Stomach (tissue), 19 donors: ENCODE measurements at places on chromosomes 1 and 21.

- no peak for DNase-seq
Measured at GRCh38 chr1:61925591-61926298, 183.5 kb downstream of the PATJ start.

DNA sequence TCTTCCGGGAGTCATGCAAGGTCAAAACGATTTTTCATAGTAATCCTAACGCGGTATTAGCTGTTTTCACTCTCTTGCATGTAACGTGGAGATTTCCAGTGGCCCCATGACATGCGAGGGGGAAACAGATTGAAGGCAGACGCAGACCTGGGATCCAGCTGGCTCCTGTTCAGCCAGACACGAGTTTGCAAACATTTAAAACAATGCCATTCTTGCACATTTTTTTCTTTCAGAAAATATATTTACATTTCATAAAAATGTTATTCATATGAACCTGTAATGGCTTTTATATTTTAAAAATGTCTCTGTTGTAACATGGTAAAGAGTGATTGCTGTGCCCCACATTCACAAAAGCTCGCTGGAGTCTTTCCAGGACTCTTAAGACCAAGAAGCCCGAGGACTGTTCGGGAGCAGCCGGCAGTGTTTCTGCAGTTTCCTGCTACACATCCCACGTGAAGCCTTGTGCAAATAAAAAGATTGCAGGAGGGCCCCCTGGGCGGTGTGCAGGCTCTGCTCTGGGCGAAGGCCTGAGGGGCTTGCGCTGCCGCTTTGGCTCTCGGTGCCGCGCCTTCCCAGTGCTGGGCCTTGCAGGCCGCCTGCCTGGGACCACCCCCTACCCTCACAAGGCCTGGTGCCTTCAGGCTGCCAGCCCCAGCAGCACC lies 184.9 kb downstream of the DYRK1A start:
- peak; percentile 89 for DNase-seq

DNA sequence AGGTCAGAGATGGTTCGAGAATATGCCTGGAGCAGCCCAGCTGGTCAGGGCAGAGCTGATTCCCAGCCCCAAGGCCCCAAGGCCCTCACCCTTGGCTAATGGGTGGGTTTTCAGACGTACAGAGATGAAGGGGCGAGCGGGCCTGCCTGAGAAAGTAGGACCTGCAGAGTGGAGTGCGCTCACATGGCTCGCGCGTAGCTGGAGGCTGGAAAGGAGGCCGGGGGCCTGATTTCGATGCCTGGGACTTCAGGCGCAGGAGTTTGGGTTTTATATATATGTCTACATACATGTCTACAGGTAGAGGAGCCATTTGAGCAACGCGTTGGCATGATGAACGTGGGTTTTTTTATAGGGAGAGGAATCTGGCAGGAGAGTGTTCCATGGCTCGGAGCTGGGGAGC lies 8.9 kb downstream of the COQ8A start:
- DNase-seq = no peak

- no peak for DNase-seq
Measured at GRCh38 chr21:39193380-39193779, 10.1 kb upstream of the PSMG1 start.

GRCh38 chr21:41189150-41189745 lies 21.3 kb downstream of the BACE2 start:
- no peak for DNase-seq

- no peak for DNase-seq
Measured at GRCh38 chr1:183941001-183941400, 96.5 kb downstream of the COLGALT2 start.

GRCh38 chr1:99326215-99326949 lies 62.1 kb downstream of the PLPPR4 start:
- no peak for DNase-seq

DNA sequence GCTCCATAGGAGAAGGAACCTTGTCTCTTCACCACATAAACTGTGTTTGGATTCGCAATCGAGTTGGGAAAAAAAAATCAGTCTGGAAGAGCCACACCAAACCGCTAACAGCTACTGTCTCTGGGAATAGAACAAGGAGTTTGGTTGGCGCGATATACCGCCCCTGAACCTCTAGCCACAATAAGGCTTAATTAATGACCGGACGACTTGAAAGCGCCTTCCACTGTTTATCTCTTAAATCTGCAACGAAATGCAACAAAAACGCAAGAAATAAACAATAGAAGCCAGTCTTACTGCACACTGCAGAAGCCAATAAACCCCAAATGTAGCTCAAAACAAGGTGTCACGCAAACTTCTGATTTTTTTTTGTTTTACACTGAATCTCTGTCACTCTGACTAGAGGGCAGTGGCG lies 10.9 kb downstream of the BTBD19 start:
- DNase-seq = peak; percentile 55

DNA sequence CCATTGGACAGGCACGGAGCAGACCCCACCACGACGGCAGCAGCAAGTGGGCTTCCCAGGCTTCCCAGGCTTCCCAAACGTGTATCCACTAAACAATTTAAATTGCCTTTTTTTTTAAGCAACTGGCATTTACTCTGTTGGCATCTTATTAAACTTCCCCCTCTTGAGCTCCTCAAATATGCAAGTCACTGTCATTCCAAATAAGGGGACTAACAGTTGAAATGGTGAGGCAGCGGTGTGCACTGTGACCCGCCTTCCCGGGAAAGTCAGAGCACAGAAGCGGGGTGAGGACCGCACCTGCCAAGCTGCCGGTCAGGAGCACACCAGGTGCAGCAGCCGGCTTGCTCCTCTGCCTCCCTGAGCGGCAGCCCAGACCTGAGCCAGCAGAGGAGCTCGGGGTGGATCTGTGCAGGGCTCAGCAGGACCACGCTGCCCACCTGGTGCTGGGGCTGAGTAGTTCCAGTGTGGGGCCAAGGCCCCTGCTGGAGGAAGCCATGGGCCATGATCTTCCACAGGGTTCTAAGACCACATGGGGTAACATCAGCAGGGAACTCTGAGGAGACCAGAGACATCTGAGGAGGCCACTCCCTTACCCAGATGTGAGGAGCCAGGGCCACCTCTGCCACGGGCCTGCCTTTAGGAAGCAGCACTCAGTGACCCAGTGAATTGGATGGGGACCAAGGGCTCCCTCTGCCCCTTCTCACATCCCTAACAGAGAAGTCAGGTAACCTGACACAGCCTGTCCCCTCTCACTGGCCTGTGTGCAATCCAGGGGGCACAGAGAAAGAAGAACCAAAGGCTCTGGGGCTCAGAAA lies 245.4 kb downstream of the NPHP4 start:
- peak; percentile 15 for DNase-seq

- DNase-seq = no peak
Measured at GRCh38 chr1:10635992-10636391, 160.5 kb downstream of the CASZ1 start.

- no peak for DNase-seq
Measured at GRCh38 chr1:66519992-66520391, 14.0 kb upstream of the SGIP1 start.

DNA sequence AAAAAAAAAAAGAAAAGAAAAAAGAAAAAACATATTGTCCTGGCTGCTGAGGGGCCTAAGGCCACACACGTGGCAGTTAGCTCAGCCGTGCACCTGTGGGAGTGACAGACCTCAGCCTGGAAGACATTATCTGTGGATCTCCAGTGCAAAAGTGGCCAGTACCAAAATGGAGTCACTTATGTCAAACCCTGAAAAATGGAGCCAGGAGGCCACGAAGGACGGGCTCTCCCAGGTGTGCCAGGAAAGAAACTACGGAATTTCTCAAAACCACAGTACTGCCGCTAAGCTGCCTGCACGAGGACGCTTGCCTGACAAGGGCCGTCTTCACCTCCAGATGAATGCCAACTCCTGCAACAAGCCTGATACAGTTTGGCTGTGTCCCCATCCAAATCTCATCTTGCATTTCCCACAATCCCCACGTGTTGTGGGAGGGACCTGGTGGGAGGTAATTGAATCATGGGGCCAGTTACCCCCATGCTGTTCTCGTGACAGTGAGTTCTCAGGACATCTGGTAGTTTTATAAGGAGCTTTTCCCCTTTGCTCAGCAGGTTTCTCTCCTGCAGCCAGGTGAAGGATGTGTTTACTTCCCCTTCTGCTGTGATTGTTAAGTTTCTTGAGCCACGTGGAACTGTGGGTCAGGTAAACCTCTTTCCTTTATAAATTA lies 5.3 kb upstream of the MIB2 start:
- no peak for DNase-seq

GRCh38 chr1:153945795-153946621 lies 510 bp downstream of the DENND4B start:
- peak; percentile 93 for DNase-seq

- DNase-seq = no peak
Measured at GRCh38 chr1:207806531-207807325, 54.9 kb downstream of the CD46 start.

GRCh38 chr21:45161038-45161945 lies 86.9 kb downstream of the ADARB1 start:
- DNase-seq = no peak

DNA sequence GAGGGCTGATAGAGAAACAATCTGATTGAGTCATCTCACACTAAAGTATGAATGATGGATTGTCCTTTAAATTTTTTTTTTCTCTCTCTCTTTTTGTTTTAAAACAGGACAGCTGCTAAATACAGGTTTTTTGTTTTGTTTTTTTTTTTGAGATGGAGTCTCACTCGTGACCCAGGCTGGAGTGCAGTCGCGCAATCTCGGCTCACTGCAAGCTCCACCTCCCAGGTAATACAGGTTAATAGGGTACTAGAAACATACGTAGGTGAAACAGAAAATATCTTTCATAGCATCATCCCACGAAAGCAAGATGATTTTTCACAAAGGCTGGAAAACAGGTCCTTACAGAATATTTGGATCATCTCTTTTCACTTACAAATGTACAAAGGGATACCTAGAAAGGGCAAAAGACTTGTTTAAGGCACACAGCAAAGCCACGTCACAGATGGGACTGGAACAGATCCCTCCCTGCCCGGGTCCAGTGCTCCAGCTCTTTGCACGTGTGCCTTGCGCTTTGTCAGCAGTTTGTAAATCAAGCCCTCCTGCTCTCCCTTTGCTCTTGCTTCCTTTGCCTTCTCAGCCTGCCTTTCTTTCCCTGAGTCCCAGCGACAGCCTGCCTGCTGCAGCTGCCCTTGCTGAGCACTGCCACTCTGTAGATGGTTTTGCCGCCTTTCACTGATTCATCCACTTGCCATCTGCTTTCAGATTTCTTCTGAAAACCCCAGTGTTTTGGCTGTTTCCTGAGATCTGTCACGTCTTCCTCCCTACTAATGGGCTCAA lies 171.3 kb upstream of the BEND5 start:
- DNase-seq = no peak

DNA sequence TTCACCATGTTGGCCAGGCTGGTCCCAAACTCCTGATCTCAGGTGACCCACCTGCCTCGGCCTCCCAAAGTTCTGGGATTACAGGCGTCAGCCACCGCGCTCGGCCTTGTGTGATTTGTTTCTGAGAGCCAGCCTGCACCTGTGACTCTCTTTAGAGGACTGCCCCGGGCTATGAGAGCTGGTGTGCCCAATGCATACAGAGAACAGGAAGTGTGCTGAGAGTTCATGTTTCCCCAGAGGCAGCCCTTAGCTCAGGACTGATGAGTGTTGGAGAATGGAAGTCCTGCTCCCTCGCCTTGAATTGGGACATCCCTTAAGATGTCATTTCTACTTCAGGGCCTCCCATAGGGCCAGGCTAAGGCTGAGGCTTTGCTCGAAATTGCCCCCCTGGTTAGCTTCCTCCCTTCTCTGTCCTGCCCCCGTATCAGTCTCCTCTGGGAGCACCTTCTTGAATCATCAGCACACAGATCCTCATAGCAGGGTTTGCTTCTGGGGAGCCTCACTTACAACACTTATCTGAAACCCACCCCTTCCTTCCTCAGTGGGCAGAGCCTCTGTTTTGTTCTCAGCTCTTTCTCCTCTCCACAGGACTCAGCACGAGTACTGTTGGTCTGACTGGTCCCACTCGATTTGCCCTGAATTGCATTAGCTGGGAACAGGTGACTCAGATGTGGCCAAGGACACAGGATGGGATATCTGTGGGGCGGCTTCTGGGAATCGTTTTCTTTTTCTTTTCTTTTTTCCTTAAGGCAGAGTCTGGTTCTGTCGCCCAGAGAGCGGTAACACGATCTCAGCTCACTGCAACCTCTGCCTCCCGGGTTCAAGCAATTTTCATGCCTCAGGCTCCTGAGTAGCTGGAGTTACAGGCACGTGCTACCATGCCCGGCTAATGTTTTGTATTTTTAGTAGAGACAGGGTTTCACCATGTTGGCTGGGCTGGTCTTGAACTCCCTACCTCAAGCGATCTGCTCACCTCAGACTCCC lies 80.1 kb downstream of the UBIAD1 start:
- DNase-seq = no peak

DNA sequence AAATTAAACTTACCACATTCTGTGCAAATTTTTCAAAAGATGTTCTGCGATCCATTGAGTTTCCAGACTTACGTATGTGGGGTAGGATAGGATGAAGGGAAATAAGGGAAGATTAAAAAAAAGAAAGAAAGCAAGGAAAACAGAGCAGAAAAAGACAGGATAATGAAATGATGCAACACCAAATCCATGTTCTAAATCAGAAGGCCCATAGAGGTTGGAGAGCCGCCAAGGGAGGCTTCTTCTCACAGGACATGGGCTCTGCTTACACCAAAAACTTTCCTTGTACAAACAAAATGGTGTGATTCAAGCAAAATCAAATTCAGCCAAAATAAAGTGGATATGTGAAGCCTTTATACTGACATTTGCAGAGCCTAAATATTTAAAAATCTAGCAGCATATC lies 189.5 kb upstream of the GREM2 start:
- DNase-seq = no peak

DNA sequence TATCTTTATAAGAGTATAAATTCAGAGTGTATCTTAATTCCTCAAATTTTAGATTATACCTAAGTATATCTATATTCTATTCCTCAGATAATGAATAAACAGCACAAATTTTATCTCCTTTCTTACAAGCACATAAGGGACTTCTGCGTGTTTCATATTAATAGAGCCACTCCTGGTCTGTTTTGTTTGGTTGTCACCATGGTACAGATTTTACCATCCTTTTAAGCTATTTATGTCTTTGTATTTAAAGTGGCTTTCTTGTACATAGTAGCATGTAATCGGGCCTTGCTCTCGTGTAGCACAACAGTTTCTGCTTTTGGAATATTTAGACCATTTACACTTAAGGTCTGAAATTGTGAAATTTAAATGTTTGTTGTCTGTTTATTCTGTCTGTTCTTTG lies 52.6 kb upstream of the SLC35A3 start:
- no peak for DNase-seq

DNA sequence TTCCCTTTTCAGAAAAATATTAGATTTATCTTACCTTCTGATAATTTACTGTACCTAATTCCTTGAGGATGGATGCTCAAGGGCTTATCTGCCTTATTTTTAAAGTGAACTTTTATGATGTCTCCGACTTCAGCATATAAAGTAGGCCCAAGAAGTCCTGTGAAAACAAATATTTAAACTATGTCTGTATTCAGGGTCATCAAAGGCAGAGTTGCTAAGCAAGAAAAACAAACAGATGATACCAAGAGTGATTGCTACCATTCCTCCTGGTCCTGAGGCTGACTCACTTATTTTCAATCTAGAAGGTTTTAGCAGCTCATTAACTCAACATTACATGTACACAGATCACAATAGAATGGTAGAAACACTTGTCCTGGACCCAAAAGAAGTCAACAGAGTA lies 14.1 kb downstream of the F5 start:
- peak; percentile 28 for DNase-seq

- DNase-seq = no peak
Measured at GRCh38 chr1:7050751-7051665, 265.8 kb downstream of the CAMTA1 start.

GRCh38 chr1:51605961-51606723 lies 10.8 kb upstream of the OSBPL9 start:
- no peak for DNase-seq

GRCh38 chr1:100443811-100444571 lies 91.7 kb downstream of the CDC14A start:
- peak; percentile 56 for DNase-seq
